ENCODE measurements at places on chromosomes 6 and 20.

DNA sequence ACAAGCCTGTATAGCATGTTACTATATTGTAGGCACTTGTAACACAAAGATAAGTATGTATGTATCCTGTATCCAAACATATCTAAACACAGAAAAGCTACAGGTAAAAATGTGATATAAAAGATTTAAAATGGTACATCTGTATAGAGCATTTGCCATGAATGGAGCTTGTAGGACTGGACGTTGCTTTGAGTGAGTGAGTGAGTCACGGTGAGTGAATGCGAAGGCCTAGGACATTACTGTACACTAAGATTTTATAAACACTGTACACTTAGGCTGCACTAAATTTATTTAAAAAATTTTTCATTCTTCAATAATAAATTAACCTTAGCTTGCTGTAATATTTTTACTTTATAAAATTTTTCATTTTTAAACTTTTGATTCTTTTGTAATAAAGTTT lies 136.9 kb downstream of the NKAIN2 start:
- no peaks in the 10 kb centered on the region for H3K4me1 ChIP-seq
- H3K4me3 ChIP-seq, result no peak overlapping the region
- no peak overlapping the region for H3K27ac ChIP-seq
- no peaks in the 10 kb centered on the region for H3K27me3 ChIP-seq

- H3K4me3 ChIP-seq, result no peak overlapping the region
- no peaks in the 10 kb centered on the region for H3K27me3 ChIP-seq
- DNase-seq, result no peak
- H3K27ac ChIP-seq, result no peak overlapping the region
- H3K36me3 ChIP-seq, result peaks cover 29% of the 10 kb centered on the region
These were observed 11.2 kb downstream of the LYRM4 start for GRCh38 chr6:5249451-5250122.

DNA sequence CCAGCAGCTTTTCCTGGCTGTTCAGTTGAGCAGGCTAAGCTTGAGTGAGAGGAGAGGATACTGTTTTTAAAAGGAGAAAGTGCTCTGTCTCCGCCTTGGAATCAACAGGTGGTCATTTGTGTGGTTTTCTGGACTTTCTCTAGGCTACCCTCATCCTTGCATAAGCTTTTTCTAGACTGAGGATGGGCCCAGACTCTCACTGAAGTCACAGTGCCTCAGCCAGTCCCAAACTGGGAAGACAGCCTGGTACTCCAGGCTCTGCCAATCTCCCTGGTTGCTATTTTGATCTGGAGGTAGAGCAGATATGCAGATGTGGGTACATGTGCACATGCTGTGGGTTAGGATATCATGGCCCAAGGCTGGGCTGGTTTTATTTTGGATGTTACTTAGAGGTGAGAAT lies 7.0 kb downstream of the SCUBE3 start:
- no peak overlapping the region for H3K27ac ChIP-seq
- no peaks in the 10 kb centered on the region for H3K4me1 ChIP-seq
- DNase-seq, result no peak
- H3K27me3 ChIP-seq, result peaks cover 24% of the 10 kb centered on the region
- no peaks in the 10 kb centered on the region for H3K36me3 ChIP-seq

- H3K27me3 ChIP-seq, result no peaks in the 10 kb centered on the region
- peaks cover 11% of the 10 kb centered on the region for H3K4me1 ChIP-seq
- H3K36me3 ChIP-seq, result peaks cover 62% of the 10 kb centered on the region
- peak overlapping the region; percentile 65 for H3K27ac ChIP-seq
- DNase-seq, result no peak
- no peak overlapping the region for H3K4me3 ChIP-seq
These were observed 32.4 kb downstream of the SLC9A8 start for GRCh38 chr20:49845060-49845459.

- no peaks in the 10 kb centered on the region for H3K4me1 ChIP-seq
- no peak overlapping the region for H3K4me3 ChIP-seq
- no peak overlapping the region for H3K27ac ChIP-seq
- H3K27me3 ChIP-seq, result peaks cover 3% of the 10 kb centered on the region
- no peak for DNase-seq
These were observed 80.7 kb upstream of the EEF1E1 start for GRCh38 chr6:8182902-8183665.

DNA sequence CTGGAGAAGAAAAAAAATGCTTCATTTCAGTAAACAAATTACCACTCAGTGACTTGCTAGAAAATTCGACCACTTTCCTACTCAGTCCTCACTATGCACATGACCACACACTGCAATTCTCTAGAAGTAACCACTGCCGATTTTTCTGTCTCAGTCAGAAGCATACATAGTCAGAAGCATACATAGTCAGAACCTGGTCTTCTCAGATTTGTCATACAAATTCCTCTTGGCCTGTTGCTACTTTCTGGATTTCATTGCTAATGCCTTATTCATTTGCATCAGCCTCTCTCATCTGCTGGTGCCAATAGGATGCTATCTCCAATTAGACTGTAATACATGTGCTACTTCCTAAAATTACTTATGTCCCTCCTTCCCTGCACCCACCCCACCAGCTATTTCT lies 10.2 kb upstream of the KIF16B start:
- no peak overlapping the region for H3K4me3 ChIP-seq
- H3K4me1 ChIP-seq, result no peaks in the 10 kb centered on the region
- DNase-seq, result no peak
- no peaks in the 10 kb centered on the region for H3K36me3 ChIP-seq

DNA sequence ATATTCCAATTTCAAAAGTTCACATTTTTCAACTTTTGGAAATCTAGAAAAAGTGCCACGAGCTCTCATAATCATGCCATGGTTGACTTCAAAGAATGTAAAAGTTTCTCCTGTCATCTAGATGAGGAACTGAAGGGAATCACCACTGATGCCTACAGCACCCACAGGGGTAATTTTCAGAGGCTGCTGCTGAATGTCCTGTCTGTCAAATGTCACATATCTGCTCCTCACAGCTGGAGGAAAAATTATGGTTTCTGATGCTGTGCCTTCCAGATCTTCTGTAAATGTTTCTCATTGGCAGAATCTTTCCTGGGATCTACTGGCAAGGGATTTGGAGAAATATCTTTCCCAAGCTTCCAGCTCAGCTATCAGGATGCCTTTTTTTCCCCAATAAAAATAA lies 32.5 kb upstream of the TRERF1 start:
- no peak overlapping the region for H3K27ac ChIP-seq
- no peak for DNase-seq
- no peaks in the 10 kb centered on the region for H3K36me3 ChIP-seq
- no peaks in the 10 kb centered on the region for H3K27me3 ChIP-seq

DNA sequence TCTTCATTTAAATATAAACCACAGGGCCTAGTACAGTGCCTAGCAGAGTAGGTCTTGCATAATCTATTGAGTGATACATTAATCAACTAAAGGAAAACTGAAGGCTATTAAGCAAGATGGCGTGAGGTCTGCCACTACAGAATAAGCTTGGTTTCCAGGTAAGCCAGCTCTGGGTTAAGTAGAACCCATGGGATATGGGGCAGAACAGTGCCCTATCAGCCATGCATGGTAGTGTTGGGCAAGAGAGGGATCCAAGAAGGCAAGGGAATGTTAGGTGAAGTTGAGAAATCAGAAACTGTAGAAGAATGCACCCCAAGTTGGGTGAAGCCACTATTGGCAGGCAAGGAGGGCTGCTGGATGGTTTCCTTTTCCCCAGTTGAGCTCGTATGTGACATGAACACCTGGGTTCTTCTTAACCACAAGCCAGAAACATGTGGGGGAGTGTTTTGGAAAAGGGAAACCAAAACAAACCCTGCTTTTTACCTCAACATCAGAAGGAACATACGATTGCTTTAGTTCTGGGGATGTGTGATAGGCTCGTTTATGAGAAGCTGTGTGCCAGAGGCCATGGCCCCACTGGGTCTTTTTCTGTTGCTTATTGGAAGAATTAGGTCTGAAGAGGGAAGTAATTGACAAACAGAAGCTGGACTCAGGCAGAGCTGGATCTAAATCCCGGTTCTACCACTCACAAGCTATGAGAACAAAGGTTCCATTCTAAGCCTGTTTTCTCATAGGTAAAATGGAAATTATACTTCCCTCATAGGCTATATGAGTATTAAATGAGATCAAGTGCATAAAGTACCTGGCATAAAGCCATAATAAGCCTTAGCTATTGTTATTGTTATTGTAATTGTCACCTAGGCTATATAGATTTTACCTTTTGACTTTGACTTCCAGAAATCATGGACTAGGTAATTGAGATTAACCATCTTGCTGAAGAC lies 33.5 kb downstream of the NEDD9 start:
- H3K36me3 ChIP-seq, result peaks cover 67% of the 10 kb centered on the region
- no peak for DNase-seq

DNA sequence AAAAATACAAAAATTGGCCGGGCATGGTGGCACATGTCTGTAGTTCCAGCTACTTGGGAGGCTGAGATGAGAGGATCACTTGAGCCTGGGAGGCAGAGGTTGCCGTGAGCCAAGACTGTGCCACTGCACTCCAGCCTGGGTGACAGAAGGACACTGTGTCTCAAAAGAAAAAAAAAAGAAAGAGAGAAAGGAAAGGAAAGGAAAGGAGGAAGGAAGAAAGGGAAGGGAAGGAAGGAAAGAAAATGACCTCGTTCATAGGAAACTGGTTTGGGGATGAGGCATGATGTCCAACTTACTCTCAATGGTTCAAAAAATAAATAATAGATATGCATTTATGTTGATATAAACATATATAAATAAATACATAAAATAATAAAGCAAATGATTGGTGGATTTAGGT lies 6.8 kb upstream of the BFSP1 start:
- peaks cover 5% of the 10 kb centered on the region for H3K4me1 ChIP-seq
- no peak overlapping the region for H3K27ac ChIP-seq
- H3K27me3 ChIP-seq, result peaks cover 26% of the 10 kb centered on the region
- DNase-seq, result no peak
- no peaks in the 10 kb centered on the region for H3K36me3 ChIP-seq
- H3K4me3 ChIP-seq, result no peak overlapping the region

- no peak overlapping the region for H3K27ac ChIP-seq
- DNase-seq, result no peak
- no peaks in the 10 kb centered on the region for H3K27me3 ChIP-seq
- no peaks in the 10 kb centered on the region for H3K36me3 ChIP-seq
- H3K4me1 ChIP-seq, result no peaks in the 10 kb centered on the region
- H3K4me3 ChIP-seq, result no peak overlapping the region
These were observed 187.1 kb upstream of the RNF217 start for GRCh38 chr6:124775121-124775520.

GRCh38 chr20:2942439-2942838 lies 69.2 kb downstream of the PTPRA start:
- peaks cover 27% of the 10 kb centered on the region for H3K36me3 ChIP-seq
- peaks cover 9% of the 10 kb centered on the region for H3K4me1 ChIP-seq
- H3K27me3 ChIP-seq, result no peaks in the 10 kb centered on the region
- DNase-seq, result no peak

DNA sequence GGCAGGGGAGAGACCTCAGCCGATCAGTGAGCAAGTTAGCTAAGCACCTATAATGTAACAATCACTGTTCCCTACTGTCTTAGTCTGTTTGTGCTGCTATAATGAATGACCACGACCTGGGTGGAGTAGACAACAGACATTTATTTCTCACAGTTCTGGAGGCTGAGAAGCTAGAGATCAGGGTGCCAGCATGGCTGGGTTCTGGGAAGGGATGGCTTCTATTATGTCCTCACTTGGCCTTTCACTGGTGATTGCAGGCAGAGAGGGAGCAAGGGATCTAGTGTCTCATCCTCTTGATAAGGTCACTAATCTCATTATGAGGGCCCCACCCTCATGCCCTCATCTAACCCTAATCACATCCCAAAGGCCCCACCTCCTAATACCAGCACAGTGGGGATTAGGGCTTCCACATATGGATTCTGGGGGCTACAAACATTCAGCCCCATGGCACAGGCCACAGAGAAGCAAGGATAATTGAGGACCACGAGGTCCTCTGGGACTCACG lies 162.5 kb downstream of the CD83 start:
- H3K27me3 ChIP-seq, result no peaks in the 10 kb centered on the region
- no peak overlapping the region for H3K4me3 ChIP-seq
- H3K27ac ChIP-seq, result no peak overlapping the region
- H3K4me1 ChIP-seq, result peaks cover 60% of the 10 kb centered on the region

- no peak for DNase-seq
- H3K27me3 ChIP-seq, result no peaks in the 10 kb centered on the region
- H3K27ac ChIP-seq, result no peak overlapping the region
- H3K36me3 ChIP-seq, result no peaks in the 10 kb centered on the region
These were observed 184.1 kb downstream of the MTFR2 start for GRCh38 chr6:136066005-136066404.

DNA sequence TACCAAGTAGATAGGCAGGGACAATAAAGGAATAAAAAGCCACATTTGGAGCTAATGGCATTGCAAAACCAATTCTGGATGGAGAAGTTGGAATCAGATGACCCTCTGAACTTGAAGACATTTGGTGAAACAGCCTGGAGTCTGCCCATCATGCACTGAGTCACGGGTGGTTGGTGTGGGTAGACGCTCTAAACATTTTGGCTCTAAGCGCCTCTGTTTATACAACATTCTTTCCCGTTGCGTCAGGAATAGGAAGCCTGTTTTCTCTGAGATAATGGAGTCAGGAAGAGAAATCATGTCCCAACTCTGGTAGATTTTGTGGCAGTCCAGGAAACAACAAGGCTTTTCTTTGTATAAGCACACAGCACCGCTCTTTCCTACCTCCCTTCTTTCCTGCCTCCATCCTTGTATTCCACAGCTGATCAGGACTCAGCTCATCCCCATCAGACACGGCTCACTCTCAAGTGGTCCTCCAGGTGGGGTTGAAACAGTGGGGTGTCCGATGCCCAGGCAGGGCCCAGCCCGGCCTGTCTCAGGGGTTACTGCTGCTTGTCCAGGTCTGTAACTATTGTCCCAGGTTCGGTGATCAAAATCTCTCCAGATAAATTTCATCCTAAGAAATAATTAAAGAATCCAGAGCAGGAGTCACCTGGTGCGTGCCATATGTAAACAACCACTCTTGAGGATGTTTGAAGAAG lies 12.1 kb upstream of the RAMACL start:
- no peaks in the 10 kb centered on the region for H3K36me3 ChIP-seq
- no peak for DNase-seq
- H3K4me3 ChIP-seq, result no peak overlapping the region
- H3K27ac ChIP-seq, result no peak overlapping the region

Data from activated B cell treated with CpG ODN at 0.5 μM for 24 hours (primary cell).